Activated CD8-positive, alpha-beta T cell treated with anti-CD3 and anti-CD28 coated beads for 36 hours (primary cell): ENCODE measurements at places on chromosomes 12 and 14.
A peak's percentile ranks its signal among the peaks of the same experiment; 100 is the strongest.

DNA sequence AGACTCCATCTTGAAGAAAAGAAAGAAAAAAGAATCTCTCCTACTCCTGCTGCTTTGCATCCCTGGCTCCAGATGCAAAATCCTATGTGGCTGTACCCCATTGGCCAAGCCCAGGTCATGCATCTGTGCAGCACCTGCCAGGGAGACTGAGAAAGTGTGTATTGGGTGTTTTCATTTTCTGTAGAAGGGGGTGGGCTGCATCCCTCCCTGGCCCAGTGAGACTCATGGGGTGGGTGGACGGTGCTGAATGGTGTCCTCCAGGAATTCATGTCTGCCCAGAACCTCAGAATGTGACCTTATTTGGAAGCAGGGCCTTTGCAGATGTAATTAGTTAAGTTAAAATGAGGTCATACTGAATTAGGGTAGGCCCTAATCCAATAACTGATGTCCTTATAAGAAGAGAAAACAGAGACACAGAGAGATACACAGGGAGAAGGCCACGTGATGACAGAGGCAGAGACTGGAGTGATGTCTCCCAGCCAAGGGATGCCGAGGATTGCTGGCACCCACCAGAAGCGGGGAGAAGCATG is 23.2 kb downstream of the MOAP1 start:
- no peaks in the 10 kb centered on the region for H3K27me3 ChIP-seq
- H3K36me3 ChIP-seq: no peaks in the 10 kb centered on the region
- no peak for DNase-seq

DNA sequence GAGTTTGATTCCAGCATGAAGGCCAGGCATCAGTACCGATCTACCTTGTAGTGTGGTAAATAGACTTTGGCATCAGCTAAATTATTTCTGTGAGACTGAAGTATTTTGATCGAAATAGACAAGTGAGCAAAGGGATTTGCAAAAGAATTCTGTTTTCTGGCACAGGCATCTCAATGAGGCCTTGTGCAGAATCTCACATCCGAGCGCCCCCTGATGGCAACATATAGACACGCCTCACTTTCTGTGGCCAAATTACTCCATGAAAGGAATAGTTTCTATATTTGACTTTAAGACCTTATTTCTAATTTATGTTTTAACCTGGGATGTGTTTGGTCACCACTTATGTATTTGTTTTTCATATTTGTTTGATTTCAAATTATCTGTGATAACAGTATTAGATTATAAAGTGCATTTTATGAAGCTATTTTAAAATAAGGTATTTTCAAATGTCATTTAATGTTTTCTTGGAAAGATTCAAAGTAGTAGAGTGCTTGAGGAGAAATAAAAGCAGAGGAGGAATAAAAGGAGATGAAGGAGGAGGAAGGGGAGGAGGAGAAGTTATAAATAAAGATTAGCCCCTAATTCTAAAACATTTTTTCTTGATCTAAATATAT is 731.9 kb downstream of the NRXN3 start:
- H3K4me3 ChIP-seq: no peak overlapping the region
- no peaks in the 10 kb centered on the region for H3K4me1 ChIP-seq
- H3K36me3 ChIP-seq: no peaks in the 10 kb centered on the region
- peak; percentile 28 for DNase-seq
- H3K27ac ChIP-seq: no peak overlapping the region
- no peaks in the 10 kb centered on the region for H3K27me3 ChIP-seq

GRCh38 chr14:99420711-99421110 is 59.9 kb downstream of the SETD3 start:
- no peak overlapping the region for H3K4me3 ChIP-seq
- no peak for DNase-seq
- H3K27me3 ChIP-seq: no peaks in the 10 kb centered on the region
- no peaks in the 10 kb centered on the region for H3K36me3 ChIP-seq
- no peak overlapping the region for H3K27ac ChIP-seq

DNA sequence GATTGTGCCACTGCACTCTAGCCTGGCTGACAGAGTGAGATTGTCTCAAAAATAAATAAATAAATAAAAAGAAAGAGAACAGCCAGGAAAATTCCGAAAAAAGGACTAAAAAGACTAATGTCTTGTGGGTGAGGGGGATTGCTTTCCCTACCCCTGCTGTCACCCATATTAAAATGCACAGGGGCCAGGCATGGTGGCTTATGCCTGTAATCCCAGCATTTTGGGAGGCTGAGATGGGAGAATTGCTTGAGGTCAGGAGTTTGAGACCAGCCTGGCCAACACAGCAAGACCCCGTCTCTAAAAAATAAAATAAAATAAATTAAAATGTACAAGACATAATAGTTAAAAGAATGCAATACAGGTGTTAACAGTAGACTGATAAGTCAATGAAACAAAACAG is 6.1 kb downstream of the DHRS1 start:
- peaks cover 27% of the 10 kb centered on the region for H3K36me3 ChIP-seq
- no peak overlapping the region for H3K4me3 ChIP-seq
- no peak for DNase-seq
- no peak overlapping the region for H3K27ac ChIP-seq
- H3K4me1 ChIP-seq: peaks cover 36% of the 10 kb centered on the region
